ENCODE measurements at places on chromosomes 1 and 21.

GRCh38 chr1:16451841-16452528 lies 11.5 kb downstream of the NECAP2 start:
- DNase-seq: no peak

GRCh38 chr1:68379085-68379478 lies 70.7 kb downstream of the RPE65 start:
- DNase-seq: no peak

DNA sequence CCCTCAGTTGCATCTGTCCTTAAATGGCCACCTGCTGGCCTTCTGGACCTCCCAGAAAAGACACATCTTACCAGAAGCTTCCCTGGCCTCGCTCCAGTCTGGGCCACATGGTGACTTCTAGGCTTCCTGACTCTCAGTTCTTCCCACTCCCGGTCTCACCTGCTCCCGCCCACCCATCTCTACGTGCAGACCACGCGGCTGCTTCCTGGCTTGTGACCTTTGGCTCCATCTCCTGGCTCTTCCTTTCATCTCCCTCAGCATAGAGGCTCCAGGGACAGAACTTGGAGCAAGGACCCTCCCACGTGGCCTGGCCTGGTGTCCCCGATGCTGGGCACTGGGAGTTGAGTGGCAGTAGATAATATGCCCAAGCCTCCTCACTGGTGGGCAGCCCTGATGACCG lies 124.9 kb upstream of the IRF2BP2 start:
- no peak for DNase-seq

DNA sequence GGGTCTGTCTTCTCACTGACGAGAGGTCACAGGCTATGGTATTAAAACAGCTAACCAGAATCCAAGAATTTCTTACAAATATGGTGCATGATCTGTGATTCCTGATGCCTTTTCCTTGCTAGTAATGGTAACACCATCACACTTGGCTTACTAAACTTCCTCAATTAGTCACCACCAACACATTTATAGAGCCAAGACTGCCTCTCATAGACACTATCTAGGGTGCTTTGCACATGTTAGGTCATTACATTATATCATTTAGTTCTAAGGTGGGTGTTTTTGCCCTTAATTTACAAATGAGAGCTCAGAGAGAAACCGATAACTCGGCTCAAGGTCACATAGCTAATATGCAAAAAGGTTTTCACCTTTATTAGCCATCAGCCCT lies 8.7 kb downstream of the KIF21B start:
- no peak for DNase-seq

- no peak for DNase-seq
Measured at GRCh38 chr1:88891951-88892340, 579 bp upstream of the GTF2B start.

DNA sequence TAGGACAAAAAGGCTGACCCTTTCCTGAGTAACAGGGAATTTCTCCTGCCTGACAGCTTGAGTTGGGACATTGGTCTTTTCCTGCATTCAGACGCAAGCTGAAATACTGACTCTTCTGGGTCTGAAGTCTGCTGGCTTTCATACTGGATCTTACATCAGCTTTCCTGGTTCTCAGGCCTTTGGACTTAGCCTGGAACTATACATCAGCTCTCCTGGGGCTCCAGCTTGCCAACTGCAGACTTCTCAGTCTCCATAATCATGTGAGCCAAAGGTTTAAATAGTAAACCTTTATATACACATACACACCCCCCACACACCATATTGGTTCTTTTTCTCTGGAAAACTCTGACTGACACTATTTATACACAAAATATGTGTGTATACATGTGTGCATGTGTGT lies 59.0 kb upstream of the KCND3 start:
- no peak for DNase-seq

- DNase-seq: no peak
Measured at GRCh38 chr1:164759979-164760469, 201.0 kb downstream of the PBX1 start.

DNA sequence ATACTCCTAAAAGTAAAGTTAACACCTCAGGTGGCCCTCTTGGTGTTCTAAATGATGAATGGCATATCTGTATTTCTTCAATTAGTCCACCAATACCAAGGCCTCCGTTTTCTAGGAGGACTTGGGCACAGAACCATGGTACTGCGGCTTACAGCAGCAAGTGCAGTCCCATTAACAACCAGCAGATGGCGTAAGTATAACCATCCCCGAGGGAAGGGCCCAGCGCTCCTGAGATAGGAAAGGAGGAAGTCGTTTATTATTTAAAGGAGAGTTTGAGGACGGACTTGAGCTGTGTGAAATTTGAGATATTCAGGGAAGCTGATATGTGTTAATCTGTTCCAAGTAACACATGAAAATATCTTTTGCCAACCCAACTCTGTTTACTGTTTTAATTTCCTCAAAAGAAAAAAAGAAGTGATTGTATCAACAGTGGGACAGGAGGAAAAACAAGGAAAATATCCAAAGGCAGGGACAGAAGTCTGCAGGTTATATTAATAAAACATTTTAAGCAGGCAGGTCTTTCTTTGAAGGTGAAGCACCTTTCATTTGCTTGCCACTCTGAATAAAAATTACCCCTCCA lies 37.7 kb upstream of the KCNJ15 start:
- peak; percentile 3 for DNase-seq

- no peak for DNase-seq
Measured at GRCh38 chr1:244665771-244666217, 12.9 kb downstream of the DESI2 start.

GRCh38 chr21:44995343-44995941 lies 55.6 kb downstream of the SLX9 start:
- DNase-seq: no peak

GRCh38 chr1:157626099-157626498 lies 28.2 kb upstream of the FCRL4 start:
- no peak for DNase-seq

DNA sequence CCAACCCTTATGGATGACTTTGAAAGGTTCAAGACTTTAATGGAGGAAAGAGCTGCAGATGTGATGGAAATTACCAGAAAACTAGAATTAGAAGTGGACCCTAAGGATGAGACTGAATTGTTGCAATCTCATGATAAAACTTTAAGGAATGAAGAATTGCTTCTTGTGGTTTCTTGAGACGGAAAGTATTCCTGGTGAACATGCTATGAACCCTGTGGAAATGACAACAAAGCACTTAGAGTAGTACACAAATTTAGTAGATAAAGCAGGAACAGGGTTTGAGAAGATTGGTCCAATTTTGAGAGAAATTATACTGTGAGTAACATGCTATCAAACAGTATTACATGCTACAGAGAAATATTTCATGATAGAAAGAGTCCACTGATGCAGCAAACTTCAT lies 215.4 kb downstream of the OMA1 start:
- no peak for DNase-seq

GRCh38 chr1:20074055-20074724 lies 4.2 kb downstream of the PLA2G5 start:
- DNase-seq: no peak

DNA sequence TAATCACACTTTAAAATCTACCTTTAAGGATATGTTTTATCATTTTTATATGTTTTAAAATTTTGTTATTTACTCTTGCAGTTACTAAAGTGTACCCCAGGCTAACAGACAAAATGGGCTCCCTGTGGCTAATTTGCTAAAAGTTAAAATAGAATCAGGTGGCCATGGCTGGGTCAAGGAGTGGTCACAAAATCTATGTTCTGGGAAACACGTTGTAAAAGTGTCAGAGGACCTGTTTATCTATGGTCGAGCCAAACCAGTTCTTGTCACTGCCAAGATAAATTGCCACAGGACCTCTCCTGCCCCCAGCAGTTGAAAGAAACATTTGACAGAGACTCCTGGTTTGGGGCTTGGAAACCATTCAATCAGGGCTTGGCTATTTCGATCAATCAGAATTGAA lies 21.2 kb upstream of the TTLL7 start:
- DNase-seq: no peak

- no peak for DNase-seq
Measured at GRCh38 chr1:87501738-87502137, 173.1 kb downstream of the LMO4 start.

GRCh38 chr1:245278846-245279245 lies 124.1 kb downstream of the KIF26B start:
- DNase-seq: no peak

DNA sequence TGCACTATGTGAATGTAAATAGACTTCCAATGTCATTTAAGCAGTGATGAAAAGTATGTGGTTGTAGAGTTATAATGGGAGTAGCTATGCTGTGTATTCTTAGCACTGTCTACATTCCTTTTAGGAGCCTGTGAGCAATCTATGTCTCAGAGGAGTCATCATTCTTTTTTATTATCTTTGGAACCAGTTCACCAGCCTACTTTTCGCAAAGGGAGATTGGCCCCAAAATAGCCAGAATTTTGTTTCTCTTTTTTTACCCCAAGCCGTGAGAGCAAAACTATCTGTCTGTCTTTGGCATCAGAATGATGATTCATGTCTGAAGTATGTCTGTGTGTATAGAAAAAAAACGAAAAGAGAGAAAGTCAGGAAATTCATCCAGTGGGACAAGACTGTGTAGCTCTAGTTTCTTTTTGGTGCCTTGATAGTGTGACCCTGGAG lies 44.2 kb downstream of the OSBPL9 start:
- DNase-seq: no peak

GRCh38 chr1:68221980-68222373 lies 10.3 kb downstream of the WLS start:
- DNase-seq: no peak

- no peak for DNase-seq
Measured at GRCh38 chr1:115654663-115655305, 13.0 kb downstream of the VANGL1 start.

DNA sequence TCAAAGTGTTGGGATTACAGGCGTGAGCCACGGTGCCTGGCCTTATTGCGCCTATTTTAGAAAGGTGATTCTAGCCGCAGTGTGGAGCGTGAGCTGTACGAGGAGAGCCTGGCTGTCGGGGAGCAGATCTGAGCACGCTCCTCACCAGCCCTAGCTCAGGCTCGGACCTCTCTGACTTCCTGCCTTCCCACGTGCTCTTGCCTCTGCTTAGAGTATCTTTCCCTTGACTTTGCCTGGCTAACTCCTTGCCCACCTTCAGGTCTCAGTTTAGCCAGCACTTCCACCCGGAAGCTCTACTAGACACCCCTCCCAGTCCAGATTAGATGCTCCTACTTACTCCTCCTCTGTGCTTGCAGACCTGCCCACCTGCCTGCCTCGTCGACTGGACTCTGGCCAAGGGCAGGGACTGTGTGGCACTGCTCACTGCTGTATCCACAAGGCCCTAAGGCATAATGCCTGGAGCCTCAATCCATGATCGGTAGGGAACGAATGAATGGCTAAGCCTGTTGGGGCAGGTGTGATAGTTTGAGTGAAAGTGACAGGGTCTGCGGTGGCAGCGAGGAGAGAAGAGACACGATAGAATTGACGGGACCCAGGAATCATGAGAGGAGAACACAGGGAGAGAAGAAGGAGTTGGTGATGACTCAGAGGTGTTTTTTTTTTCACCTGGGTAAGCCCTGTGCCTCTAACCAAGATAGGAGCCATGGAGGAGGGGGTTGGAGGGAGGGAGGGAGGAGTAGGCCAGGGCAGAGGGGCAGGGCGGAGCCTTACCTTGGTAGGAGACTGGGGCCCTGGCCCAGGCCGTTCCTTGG lies 28.1 kb upstream of the WASF2 start:
- no peak for DNase-seq

DNA sequence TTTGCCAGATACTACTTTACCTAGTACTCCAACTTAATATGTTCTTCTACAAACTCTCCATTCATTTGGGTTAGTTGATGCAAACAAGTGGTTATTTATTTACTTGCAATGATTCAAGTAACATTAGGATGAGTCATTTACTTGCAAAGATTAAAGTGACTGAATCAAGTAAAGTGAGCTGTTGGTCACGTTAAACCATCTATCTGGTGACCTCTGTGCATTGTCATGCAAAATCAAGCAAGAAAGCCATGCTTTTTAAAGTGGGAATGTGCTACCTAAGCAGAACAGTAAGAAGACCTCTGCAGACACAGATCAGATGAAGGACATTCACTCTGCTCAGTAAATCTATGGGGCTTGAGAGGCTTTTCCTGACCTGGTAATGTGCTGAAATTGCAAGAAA lies 254.7 kb downstream of the LRRIQ3 start:
- no peak for DNase-seq

- DNase-seq: no peak
Measured at GRCh38 chr1:16183179-16183578, 27.3 kb upstream of the EPHA2 start.

DNA sequence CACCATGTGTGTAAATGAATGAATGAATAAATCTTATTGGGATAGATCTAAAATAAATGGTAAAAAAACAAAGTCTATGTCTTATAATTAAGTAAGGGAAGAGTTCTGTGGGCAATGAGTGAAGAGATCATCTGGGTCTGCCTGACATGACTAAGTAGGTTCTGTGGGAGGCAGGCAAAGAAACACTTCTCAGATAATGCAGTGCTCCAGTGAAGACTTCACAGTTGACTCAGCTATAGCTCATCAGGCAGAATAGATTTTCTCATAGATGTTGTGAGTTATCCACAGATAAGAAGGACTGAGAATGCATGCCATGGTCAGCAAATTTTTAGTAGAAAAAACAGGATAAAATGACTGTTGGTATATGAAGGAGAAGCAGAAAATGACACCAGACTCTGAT lies 12.4 kb downstream of the KRTAP22-2 start:
- DNase-seq: no peak

DNA sequence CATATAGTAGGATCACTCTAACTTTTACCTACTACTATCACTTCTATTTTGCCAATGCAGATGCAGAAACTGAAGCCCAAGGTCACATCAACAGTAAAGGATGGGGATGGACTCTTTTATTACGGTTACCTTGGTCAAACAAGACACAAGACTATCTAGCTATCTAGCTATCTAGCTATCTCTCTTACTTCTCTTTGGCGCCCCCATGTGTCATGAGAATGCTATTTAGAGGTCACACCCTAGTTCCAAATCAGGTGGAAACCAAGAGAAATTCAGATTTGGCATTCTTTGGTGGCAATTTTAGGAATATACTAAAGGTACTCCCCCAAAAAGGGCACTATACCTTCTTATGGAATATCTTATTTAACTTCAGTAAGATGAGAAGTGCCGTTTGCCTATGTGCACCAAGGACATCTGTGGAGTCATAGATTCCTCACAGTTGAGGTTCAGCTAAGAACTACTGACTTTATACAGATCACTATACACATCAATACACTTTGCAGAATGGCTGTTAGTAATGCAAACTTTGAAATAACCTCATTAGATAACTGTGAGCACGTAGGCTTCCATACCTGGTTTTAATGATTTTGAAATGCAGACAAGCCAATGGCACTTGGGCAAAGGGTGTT lies 6.7 kb downstream of the ZNF648 start:
- DNase-seq: peak; percentile 23

DNA sequence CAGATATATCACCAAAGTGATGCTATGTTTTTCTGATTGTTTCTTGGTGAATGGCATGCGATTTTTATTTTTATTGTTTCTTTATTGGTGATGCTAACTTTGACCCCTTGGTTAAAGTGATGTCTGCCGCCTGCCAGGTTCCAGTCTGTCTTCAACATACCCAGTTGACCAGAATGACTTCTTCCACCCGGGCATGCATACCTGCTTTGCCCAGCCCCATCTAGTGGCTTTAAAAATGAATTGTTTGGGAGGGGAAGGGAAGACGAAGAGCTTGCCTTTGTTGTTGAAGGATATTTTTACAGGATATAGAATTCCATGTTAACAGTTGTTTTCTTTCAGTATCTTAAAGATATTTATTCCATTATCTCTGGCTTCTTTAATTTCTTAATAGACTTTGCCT lies 65.1 kb downstream of the ATG4C start:
- no peak for DNase-seq

GRCh38 chr1:211257826-211258225 lies 1.3 kb upstream of the RCOR3 start:
- DNase-seq: no peak
